ENCODE measurements at places on chromosomes 3 and 15.

DNA sequence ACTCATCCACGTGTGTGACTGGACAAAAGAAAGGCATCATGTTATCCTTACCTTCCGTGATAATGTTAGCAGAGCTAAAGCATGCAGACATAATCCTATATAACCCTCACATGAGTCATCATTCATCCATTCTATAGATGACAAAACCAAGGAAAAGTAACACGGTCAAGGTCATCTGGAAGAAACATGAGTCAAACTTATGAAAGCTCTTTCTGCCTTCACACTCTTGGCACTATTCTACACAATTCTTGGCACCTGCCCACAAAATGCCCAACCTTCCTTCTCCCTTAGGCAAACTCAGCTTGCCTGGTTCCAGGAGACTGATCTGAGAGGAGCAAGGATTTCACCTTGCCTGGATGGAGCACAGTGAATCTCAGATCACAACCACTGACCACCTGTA is 66.9 kb downstream of the PRICKLE2 start:
- DNase-seq: no peak

GRCh38 chr3:153051427-153052095 is 110.5 kb upstream of the RAP2B start:
- DNase-seq: no peak

- no peak for DNase-seq
Observed at GRCh38 chr15:86865920-86866319, 786.2 kb downstream of the AGBL1 start.

GRCh38 chr3:194130807-194131589 is 5.0 kb upstream of the HES1 start:
- no peak for DNase-seq

DNA sequence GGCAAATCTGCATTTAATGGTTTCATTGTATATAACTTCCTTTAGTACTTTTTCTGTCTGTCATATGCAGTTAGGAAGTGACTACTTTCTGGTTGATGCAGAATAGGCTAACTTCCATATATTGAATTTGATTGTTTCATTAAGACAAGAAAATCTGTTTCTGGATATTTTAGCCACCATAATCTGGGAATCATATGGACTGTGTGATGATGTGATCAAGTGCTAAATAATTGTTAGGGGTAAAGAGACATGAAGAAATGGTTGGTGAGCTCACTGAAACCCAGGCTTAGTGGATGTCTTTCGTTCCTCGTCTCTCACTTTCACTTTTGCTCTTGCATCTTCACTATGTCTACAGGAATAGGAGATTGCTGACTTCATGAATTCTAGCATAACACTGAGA is 3.5 kb upstream of the MNS1 start:
- no peak for DNase-seq

DNA sequence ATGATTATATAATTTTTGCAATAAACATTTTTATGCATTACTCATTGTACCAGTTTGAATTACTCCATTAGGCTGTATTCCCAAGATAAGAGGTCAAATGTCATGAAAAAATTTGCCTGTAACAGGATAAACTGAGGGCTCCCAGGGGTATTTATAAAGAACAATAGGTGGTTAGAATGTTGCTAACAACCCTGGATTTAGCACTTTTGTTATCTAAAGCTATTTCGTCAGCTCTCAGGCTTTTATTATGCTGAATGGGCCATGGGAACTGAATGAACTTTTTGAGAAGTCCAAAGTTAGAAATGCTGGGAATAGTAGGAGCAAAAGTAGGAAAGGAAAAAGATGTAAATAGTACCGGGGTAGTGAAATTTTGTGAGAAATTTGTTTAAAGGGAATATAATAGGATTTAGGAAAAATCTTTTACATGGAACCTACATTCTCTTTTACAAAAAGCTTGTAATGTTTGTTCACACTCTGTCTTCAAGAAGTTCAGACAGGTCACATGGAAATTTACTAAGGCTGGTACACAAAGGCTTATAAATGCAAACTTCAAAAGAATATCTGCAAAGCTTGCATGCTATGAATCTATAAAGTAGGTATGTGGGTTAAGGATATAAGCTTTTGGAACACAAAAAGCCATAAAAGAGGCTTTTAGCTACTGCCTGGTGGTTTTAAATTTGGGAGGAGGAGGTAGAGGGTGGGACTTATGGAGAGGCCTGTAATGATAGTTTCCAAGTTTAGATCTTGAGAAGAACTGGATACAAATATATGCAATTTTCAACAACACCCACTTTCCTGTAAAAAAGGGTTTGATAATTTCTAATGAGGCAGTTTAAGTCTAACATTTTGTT is 445.8 kb upstream of the NAALADL2 start:
- no peak for DNase-seq

GRCh38 chr3:190983875-190984274 is 121.4 kb upstream of the GMNC start:
- DNase-seq: no peak

- DNase-seq: no peak
Observed at GRCh38 chr15:96186105-96186504, 144.4 kb upstream of the NR2F2 start.

- DNase-seq: no peak
Observed at GRCh38 chr15:90389513-90389912, 1.5 kb downstream of the IQGAP1 start.

DNA sequence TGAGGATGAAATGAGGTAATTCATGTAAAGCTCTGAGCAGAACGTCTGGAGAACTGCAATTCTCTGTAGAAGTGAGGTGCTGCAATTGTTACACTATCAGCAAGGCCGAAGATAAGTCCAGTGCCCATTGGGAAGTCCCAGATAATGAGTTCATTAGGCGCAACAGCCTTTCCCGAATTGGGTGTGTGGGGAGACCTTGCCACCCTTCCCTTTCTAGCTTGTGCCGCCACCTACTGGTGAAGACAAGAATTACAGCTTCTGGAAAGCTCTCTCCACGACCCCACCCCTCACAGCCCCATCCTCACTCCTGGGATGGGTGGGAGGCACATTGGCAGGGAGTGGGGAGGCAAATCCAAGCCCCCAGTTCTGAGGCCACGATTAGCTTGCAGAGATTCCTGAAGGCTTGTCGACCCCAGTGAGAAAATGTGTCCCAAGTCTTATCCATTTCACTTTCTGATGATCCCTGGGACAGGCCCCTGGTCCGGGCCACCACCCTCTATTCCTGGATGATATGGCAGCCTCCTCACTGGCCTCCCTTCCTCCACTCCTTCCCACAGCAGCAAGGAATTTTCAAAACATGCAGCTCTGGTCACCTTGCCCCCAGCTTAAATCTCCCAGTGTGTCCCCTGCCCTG is 36.4 kb downstream of the FAM3D start:
- DNase-seq: peak; percentile 45

- peak; percentile 13 for DNase-seq
Observed at GRCh38 chr15:88454867-88455810, 12.0 kb downstream of the MRPL46 start.

GRCh38 chr15:40232625-40233070 is 6.2 kb upstream of the PAK6 start:
- DNase-seq: no peak

DNA sequence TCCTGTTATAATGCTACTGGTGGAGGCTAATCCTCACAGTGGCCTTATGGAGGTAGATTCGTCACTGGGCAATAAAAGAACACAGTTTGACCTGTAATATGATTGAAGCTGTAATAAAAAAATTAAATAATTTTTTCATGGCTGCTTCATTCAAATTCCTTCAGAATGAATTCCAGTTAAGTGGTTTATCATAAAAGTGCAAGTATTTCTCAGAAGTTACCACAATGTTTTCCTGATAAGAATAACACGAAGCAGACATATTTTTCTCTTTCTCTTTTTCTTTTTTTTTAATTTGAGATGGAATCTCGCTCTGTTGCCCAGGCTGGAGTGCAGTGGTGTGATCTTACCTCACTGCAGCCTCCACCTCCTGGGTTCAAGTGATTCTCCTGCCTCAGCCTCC is 15.6 kb downstream of the B4GALT4 start:
- DNase-seq: no peak

- no peak for DNase-seq
Observed at GRCh38 chr3:170563712-170564423, 22.0 kb downstream of the SLC7A14 start.

- peak; percentile 29 for DNase-seq
Observed at GRCh38 chr3:119588112-119588511, 8.8 kb downstream of the ADPRH start.

DNA sequence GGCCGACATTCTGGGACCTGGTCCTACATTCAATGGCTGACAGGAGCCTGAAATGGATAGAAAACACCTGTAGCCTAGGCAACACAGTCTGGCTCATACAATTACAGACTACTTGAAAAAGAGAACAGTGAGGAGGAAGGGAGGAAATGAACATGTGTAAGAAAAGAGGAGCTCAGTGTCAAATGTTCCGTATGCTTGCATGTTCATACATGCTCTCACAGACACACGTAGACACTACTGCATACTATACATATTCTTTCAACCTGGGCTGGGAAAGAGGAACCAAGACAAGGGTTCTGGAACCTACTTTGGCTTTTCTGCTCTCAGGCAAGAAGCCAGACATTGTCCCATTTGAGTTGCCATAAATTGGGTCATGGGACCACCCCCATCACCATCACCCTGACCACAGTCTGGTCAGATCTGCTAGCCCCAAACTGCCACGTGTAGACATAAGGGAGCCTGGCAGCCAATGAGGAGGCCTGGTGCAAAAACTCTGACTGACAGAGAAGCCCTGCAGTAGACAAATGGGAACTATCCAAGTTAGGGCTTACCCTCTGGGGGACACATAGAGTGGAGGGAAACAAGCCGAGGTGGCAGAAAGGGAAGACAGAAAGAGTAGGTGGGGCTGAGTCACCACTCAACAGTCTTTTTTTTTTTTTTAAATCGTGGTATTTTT is 310.0 kb downstream of the SHQ1 start:
- no peak for DNase-seq

- no peak for DNase-seq
Observed at GRCh38 chr3:52020796-52021195, 25.1 kb upstream of the RPL29 start.

DNA sequence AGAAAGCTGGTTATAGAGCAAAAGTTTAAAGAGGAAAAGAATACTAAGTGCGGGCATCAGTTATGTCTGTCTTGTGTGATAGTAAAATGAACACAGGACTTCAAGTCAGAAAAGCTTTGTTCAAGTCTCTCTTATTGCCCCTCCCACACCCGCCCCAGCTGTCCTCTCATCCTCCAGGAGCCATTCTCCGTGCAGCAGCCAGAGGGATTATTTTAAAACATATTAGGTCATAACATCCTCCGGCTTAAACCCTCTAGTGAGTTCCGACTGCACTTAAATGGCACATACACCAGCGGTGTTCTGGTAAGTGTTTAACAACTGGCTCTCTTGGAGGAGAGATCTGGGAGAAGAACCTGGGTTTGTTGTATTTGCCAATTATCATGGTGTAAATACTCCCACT is 104.8 kb upstream of the TNFAIP8L3 start:
- DNase-seq: no peak

DNA sequence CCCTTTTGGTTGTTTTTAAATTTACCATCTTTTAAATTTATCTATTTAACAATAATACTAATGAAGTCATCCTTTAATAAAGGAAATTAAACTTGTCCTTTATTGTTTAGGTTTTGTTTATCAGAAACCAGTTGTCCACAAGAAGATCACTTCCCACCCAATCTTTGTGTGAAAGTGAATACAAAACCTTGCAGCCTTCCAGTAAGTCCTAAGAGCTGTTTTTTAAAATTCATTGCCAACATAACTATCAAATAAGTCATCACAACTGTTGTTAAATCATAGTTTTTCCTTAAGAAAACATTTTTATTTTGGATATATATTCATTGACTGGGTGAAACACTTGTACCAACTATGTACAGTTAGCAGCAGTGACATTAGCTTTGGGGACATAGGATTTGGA is 59.4 kb downstream of the CALML4 start:
- DNase-seq: no peak

DNA sequence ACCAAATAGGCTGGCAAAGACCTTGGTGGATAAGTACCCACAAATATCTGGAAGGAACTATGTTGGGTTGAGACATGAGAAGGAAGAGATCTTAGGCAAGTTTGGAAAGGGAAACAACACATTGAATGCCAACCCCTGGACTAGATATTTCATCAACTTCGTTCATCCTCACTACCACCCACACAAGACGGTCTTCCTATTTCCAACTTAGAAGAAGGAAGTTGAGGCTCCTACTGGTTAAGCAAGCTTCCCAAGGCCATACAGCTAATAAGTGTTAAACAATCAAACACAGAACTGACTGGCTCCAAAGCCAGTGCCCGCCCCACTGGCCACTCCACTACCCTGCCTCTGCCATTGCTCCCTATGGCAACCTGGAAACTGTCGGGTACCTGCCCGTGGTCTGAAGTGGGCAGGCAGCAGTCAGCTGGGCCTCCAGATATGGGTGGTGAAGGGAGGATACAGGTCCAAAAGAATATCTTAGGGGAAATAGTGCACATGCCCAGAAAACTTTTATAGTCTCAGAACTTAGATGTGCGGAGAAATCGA is 94.9 kb downstream of the LIPC start:
- DNase-seq: no peak

- no peak for DNase-seq
Observed at GRCh38 chr3:49162751-49163419, 3.2 kb downstream of the CCDC71 start.

DNA sequence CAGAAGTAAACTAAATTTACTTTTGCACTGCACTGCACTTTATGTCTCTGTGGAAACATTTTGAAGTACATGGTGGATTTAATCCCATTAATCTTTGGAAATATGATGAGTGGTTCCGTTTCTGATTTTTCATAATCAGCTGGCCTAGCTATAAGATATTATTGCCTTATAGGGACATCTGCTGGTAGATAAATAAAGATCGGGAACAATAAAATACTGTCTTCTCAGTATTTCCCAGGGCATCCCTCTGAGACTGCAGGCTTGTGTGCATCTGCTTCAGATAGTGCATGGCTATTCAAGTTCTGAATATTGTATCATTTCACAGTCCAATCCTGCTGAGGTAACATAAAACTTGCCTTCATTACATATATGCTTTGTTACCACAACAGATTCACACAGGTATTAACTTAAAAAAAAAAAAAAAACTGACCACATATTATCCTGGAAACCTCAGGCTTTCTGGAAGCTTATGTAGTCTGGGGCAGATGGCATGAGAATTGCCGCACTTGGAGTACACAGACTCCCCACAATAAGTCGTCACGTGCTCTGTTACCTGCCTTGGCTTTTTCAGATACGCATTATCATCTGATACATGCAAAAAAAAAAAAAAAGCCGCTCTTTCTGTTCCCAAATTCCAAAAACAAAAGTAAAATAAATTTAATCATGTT is 330.8 kb upstream of the AGTR1 start:
- no peak for DNase-seq

- DNase-seq: peak; percentile 43
Observed at GRCh38 chr15:56919031-56919608, 676 bp downstream of the TCF12 start.

GRCh38 chr15:29035336-29036285 is 149.8 kb downstream of the APBA2 start:
- no peak for DNase-seq

DNA sequence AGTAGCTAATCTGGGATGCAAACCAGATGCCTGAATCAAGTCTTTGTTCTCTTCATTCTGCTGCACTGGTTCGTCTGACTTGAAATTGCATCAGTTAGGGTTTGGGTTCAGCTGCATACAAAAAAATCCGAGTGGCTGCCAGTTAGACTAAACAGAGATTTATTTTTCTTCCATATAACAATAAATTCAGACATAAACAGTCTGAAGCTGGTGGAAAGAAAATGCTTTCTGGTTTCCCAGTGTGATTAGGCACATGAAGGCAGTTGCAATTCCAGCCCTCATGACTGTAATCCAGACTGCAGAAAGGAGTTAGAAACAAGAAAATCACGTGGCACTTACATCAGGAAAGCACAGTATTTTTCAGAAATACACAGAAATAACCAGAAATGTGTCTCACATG is 930.7 kb downstream of the MCTP2 start:
- DNase-seq: no peak
